ENCODE measurements at places on chromosomes 11 and 22. TPM values are rescaled to one million over a fixed set of nuclear protein-coding genes. Genes with fewer than 3 reads are reported as not detected.

DNA sequence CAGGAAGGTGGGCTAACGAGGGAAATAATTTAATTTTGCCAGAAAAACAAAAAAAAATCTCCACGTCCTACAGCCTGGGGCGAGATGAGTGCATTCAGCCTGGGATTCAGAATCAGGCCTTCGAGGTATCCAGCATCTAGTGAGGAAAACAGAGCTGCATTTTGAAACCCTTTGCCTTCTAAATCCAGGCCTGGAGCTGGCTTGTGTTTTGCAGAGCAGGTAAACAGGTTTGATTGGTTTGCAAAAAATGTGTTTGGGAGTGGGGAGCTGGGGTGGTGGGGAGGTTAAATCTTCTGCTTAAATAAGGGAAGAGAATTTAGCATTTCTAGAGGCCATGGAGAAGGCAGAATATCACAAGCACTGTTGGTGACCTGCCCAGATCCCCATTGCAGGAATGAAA lies 29.7 kb upstream of the RASD2 start:
- DNase-seq: no peak
- H3K4me3 ChIP-seq: no peak overlapping the region
- H3K36me3 ChIP-seq: no peaks in the 10 kb centered on the region
- H3K4me1 ChIP-seq: no peaks in the 10 kb centered on the region
- H3K27me3 ChIP-seq: peaks cover 16% of the 10 kb centered on the region

DNA sequence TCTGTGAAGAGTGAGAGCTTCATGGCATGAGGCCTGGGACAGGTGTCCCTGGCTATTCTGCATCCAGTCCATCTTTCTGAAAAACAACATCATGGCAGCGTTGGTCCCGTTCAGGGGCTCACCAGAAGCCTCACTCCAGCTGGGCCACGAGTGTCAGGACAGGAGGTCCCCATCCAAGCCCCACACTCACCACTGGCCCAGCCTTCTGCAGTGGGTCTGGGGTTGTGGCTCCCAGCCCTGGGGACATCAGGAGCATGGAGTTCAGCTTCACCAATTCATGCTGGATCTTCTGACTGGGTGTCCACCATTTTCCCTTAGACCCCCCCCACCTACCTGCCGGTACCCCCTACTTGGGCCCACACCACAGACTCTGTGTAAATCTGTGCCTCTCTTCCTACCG lies 400.3 kb downstream of the BRD1 start:
- no peaks in the 10 kb centered on the region for H3K4me1 ChIP-seq
- H3K36me3 ChIP-seq: no peaks in the 10 kb centered on the region
- H3K27me3 ChIP-seq: no peaks in the 10 kb centered on the region
- no peak for DNase-seq
- H3K27ac ChIP-seq: no peak overlapping the region
- no peak overlapping the region for H3K4me3 ChIP-seq

GRCh38 chr22:28034760-28035401 lies 115.8 kb upstream of the PITPNB start:
- H3K27ac ChIP-seq: no peak overlapping the region
- H3K4me1 ChIP-seq: peaks cover 2% of the 10 kb centered on the region
- no peaks in the 10 kb centered on the region for H3K36me3 ChIP-seq

GRCh38 chr11:117380676-117381075 lies 53.0 kb downstream of the CEP164 start:
- no peaks in the 10 kb centered on the region for H3K4me1 ChIP-seq
- DNase-seq: no peak
- no peak overlapping the region for H3K27ac ChIP-seq
- no peak overlapping the region for H3K4me3 ChIP-seq
- peaks cover 5% of the 10 kb centered on the region for H3K36me3 ChIP-seq
- H3K27me3 ChIP-seq: no peaks in the 10 kb centered on the region

- H3K36me3 ChIP-seq: peaks cover 48% of the 10 kb centered on the region
- H3K27me3 ChIP-seq: no peaks in the 10 kb centered on the region
- no peak for DNase-seq
- no peak overlapping the region for H3K4me3 ChIP-seq
- H3K27ac ChIP-seq: no peak overlapping the region
Observed at GRCh38 chr22:24068717-24069297, 57.7 kb downstream of the CABIN1 start.

DNA sequence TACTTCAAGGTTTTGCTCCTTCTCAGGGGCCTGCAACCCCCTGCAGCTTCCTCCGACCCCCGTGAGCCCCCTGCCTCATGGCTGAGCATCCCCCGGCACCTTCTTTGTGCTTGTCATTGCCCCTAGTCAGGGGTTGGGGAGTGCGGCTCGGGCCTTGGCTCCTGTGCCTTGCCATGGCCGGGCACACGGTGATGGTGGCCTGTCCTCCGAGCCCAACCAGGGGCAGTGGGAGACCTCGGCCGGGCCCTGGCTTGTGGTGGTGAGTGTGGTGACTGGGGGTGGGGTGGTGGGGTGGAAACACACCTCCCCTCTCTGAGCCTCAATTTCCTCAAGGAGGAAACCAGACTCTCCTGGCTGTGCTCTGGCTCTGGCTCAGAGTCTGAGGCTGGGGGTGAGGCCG lies 1.5 kb upstream of the MRGPRG start:
- H3K4me3 ChIP-seq: no peak overlapping the region
- no peak for DNase-seq
- peaks cover 15% of the 10 kb centered on the region for H3K4me1 ChIP-seq
- H3K36me3 ChIP-seq: no peaks in the 10 kb centered on the region

The OR52I1 gene
- total RNA-seq: not detected

The ADAMTS8 gene
- total RNA-seq: not detected
